ENCODE measurements at places on chromosomes 16 and 17.

DNA sequence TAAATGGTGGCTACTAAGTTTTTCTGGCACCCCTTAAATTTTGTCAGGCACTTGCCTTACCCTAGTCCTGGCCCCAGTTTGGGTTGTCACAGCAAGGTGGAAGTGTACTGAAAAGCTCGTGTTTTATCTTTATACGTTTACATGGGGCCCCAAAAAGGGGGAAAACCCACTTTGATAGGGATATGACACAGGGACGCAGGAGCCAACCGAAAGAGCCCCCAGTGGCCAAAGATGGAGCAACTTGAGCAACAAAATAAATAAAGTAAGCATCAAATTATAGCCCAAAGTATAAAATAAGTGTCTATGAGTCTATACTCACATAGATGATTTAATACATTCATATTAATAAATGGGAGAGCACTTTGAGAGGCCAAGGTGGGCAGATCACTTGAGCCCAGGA, 5.0 kb upstream of the CETP start:
- DNase-seq = no peak

DNA sequence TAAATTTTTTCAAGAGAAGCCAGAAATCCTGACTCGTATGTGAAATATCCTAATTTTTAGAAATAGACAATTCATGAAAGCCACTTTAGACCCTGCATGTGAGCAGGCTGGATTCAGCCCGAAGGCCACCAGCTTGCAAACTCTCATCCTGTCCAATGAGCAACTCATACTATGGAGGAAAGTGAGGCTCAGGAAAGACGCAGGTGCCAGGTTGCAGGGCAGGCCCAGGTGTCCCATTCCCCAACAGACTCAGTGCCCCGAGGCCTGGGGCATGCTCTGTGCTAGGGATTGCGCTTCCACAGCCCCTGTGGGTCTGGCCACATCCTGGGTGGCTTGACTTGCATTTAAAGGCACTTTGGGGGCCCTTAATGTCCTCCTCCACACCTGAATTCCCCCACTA, 16.7 kb upstream of the RASD1 start:
- no peak for DNase-seq

- DNase-seq = no peak
Measured at GRCh38 chr17:48412841-48413240, 17.2 kb downstream of the SKAP1 start.

GRCh38 chr17:2901582-2901981, 105.3 kb downstream of the RAP1GAP2 start:
- DNase-seq = no peak

DNA sequence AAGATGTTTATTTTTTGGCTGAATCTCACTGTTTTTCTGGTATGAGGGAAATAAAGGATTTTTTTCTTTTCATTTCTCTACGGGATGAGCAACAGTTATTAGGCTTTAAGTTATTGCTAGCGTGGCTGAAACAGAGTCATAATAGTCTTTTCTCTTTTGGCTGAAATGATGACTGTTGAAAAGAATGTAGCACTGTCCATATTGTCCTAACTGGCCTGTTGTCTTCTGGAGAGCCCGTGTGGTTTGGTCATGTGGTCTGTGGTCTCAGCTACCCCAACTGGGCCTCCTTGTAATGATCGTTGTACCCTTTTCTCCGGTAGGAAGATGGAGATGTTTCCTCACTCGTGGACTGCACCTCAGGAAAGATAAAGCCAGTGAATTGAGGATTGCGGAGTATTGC, 36.6 kb downstream of the EPN2 start:
- no peak for DNase-seq

- no peak for DNase-seq
Measured at GRCh38 chr17:78539781-78540180, 37.4 kb downstream of the DNAH17 start.

DNA sequence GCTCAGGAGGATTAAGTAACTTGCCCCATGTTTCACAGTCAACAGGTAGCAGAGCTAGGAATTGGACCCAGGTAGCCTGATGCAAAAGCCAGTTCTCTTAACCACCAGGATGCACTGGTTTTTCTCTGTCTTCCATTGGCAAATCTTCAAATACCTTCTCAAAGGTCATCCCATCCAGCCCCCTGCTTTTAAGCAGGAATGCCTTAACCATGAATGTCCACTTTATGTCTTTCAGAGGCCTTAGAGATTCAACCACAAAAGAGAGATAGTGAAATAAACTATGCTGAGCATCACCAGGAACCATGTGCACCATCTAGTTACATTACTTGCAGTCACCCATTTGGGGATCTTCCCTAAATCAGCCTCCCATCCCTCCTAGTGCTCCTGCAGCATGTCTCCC, 94.3 kb downstream of the C17orf67 start:
- DNase-seq = no peak
